ENCODE measurements at places on chromosomes 3 and 15.

DNA sequence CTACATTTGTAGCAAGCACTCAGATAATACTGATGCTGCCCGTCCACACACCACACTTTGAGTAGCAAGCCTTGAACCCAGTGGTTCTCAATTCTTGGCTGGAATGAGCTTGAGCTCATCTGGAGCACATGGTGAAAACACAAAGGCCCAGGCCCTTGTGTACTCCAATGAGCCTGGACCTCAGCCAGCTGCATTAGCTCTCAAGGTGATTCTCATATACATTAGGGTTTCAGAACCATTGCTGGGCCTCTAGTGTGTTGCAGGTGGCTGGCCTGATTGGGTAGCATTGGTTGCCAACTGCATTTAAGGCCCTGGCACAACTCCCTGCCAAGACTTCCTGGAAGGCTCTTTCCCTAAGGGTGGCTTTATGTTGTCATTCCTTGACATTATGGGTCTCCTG is 23.4 kb upstream of the ZFAND6 start:
- no peak for DNase-seq

GRCh38 chr3:47444103-47444502 is 31.6 kb downstream of the SCAP start:
- DNase-seq = no peak

DNA sequence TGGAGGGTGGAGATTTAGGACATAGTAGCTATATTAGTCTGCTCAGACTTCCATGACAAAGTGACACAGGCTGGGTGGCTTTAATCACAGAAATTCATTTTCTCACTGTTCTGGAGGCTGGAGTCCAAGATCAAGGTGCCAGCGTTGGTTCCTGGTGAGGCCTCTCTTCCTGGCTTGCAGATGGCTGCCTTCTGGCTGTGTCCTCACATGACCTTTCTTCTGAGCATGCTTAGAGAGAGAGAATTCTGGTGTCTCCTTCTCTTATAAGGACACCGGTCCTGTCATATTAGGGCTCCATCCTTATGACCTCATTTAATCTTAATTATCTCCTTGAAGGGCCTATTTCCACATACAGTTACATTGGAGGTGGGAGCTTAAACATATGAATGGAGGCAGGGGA is 14.9 kb upstream of the SHC4 start:
- no peak for DNase-seq

DNA sequence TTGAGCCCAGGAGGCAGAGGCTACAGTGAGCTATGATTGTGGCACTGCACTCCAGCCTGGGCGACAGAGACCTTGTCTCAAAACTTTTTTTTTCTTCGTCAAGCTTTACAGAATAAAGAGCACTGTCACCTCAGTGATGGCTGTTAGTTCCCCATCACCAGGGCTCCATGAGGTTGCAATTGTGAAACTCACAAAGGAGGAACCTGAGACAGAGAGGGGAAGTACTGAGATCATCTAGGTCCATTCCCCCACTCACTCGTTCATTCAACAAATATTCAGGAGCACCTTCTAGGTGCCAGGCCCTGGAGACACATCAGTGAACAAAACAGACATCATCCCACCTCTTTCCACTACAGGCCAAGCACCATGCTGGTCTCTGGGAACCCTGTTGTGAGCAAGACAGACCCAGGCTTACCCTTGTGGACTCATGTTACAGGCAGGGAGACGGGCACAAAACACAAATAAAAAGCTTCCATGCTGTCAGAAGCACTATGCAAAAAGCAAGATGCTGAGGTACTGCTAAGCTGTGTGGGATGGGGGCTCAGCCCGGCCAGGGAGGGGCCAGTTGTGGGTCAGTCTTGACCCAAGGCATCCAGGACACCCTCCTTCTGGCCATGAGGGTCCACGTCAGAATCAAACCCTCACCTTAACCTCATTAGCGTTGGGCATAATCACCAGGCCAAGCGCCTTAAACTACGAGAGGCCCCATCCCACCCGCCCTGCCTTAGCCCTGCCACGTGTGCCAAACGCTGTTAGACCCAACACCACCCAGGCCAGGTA is 2.1 kb upstream of the RHO start:
- DNase-seq = no peak

DNA sequence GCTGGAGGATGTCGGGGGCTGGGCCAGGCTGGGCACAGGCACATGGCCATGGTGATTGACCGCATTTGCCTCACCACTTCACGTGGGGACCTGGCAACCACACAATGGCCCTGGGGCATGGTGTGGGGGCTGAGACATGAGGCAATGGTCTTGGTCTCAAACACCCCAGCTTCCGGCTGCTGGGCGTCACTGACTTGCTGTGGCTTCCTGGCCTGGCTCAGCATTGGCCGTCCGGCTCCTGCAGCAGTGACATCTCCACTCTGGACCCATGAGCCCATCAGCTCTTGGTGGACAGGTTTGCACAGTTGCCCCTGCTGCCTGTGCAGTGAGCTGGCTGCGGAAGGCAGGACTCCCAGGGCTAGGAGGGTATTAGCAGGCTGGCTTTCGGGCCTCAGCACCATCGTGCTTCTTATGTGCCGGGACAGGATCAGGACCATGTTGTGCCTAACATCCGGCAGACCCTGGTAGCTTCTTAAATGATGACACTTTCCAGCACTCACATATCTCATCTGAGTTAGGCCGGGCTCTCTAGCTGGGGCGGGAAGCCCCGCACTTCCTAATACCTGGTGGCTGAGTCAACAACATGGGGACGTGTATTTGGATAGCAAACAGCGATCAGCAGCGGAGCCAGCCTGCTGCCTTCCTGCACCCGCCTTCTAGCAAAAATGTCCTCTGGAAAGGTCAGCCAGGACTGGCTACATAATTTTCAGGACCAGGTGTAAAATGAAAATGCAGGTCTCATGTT is 34.1 kb downstream of the ZNF710 start:
- DNase-seq = peak; percentile 69

DNA sequence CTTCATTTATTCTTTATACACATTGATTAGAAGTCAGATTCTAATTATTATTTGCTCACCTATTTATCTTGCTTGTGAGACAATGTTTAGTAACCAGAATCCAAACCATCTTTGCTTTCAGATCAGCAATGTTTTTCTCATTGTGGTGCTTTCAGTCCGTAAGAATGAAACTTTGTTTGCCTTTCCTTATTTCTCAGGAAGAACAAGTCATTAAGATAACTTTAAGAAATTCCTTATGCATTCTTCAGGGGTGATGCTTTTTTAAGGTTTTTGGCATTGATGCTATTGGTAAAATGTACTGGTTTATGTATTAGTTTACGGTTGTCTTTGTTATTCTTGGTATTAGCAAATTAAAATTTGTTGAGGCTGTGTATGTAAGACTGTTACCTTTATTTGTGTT is 120.8 kb upstream of the POU1F1 start:
- DNase-seq = no peak

DNA sequence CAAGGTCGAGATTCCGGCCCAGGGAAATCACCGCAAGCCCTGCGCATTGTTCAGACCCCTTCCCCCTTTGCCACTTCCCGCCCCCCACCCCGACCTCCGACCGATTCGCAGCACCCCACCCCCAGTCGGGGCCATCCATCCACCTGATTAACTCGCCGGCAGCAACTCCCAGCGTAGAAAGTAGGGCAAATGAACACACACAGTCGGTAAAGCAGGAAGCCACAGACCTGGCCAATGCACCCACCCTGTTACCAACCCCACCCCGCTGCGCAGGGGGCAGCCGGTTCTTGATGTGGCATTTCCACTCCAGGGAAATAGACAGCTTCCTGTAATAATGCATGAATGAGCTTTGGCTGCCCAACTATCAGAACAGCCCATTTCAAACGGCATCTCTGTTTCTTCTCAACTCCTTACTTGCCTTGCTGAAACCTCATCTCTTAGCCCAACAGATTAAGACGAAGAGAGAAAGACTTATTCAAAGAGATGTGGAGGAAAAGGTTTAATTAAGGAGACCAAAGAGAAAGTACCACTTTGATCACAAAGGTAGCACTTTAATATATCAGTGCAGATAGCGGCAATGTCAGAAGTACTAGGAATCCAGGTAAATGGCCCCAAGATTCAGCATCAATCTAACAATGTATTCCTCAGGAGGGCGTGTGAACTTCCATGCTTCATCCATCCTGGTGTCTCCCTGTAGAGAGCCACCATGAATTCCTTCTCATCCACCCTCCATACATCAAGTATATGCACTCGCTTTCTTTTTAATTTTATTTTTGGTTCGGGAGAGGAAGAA is 1.9 kb downstream of the TNIK start:
- peak; percentile 23 for DNase-seq

DNA sequence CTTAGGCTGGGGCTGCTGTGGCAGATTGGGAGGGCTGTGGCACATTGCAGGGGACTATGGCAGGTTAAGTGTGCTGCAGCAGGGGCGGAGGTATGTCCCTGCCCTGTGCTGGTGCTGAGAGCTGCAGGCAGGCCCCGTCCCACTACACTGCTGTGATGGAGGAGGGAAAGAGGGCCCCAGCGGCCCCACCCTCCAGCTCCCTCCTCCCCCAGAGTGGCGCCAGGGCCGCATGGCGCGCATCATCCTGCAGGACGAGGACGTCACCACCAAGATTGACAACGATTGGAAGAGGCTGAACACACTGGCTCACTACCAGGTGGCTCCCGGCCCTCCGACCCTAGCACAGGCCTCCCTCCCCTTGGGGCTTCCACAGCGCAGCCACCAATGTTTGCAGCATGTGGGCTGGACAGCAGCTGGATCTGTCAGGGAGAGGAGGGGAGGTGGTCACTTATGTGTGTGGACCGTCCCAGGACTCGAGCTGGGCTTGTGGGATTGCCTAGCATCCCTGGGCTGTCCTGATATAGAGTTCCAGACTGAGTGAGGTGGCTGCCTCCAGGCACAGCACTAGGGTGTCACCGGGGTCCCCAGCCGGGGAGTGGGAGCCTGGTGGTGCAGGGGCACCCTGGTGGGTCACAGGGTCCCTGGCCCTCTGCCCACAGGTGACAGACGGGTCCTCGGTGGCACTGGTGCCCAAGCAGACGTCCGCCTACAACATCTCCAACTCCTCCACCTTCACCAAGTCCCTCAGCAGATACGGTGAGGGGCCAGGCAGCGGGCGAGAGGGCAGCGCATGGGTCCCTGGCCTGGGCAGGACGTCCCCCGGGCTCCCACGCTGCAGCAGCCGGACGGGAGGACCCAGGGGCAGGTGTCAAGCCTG is 46.1 kb downstream of the PLXNA1 start:
- DNase-seq = no peak

- DNase-seq = no peak
These were observed 126.4 kb downstream of the SHQ1 start for GRCh38 chr3:72721683-72722381.

GRCh38 chr15:36726224-36726623 is 146.8 kb downstream of the CDIN1 start:
- DNase-seq = no peak

GRCh38 chr15:89809093-89809786 is 5.4 kb downstream of the ANPEP start:
- DNase-seq = no peak

DNA sequence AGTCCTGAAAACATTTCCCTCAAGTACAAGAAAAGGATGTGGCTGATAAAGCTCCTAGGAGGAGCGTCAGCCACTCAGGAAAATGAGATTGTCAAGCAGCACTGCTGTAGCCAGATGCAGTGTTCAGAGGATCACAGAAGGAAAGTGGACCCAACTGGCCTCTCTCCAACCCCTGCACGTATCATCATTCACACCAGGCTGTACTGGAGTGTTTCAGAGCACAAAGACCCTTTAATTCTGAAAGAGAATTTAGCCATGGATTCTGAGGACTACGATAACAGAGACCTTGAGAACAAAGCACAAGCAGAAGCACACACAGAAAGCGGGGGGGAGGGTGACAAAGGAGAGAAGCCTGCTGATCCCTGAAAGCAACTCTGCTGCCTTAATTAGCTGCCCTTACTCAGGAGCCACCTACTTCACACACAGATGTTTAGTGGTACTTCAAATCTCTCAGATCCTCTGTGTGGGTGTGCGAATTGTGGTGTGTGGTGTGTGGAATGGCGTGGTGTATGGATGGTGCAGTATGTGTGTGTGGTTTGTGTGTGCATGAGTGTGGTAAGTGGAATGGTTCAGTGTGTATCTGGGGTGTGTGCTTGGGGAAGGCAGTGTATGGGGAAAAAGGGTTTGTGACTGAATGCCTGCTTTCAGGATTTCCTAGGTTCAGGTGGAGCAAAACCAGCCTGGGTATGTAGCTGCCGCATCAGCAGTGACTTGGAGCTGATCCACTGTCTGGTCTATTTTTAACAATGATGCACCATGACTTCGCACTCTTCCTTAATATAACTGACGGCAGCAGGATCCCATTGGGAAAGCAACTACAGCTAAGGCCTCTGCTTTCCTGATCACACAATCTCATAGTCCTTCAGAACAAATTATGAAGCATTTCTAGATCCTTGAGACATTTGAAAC is 192.5 kb downstream of the RSL24D1 start:
- DNase-seq = no peak

- DNase-seq = no peak
These were observed 328.0 kb upstream of the MANF start for GRCh38 chr3:51057121-51057520.

GRCh38 chr3:66404903-66405700 is 95.7 kb downstream of the LRIG1 start:
- DNase-seq = no peak

DNA sequence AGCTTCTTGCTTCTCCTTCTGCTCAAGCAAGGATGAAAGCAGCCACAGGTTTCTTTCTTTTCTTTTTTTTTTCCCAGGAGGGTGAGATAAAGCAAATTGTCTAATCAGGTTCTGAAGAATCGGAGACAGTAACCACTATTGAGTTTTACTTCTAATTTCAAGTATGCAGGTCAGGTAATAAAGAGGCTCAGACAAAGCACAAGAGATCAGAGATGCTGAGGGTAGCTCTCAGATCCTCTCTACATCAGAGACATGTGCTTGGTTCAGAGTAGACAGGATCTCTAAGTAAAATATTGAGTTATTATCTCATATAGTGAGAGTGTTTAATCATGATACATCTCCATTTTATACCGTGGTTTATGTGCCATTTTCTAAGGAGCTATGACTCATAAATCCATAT is 168.5 kb downstream of the NFKBIZ start:
- no peak for DNase-seq

Data from NCI-H526 (cell line).